IPS DF 19.7 (cell line): ENCODE measurements at places on chromosomes 7 and 10.
A peak's percentile ranks its signal among the peaks of the same experiment; 100 is the strongest.

GRCh38 chr10:4196183-4196582 is 411.2 kb upstream of the KLF6 start:
- DNase-seq, result no peak

GRCh38 chr7:93547716-93548115 is 26.8 kb downstream of the CALCR start:
- no peak for DNase-seq

- no peak for DNase-seq
Measured at GRCh38 chr7:72753781-72754180, 74.2 kb downstream of the TYW1B start.

GRCh38 chr7:21653623-21654022 is 110.8 kb downstream of the DNAH11 start:
- no peak for DNase-seq

DNA sequence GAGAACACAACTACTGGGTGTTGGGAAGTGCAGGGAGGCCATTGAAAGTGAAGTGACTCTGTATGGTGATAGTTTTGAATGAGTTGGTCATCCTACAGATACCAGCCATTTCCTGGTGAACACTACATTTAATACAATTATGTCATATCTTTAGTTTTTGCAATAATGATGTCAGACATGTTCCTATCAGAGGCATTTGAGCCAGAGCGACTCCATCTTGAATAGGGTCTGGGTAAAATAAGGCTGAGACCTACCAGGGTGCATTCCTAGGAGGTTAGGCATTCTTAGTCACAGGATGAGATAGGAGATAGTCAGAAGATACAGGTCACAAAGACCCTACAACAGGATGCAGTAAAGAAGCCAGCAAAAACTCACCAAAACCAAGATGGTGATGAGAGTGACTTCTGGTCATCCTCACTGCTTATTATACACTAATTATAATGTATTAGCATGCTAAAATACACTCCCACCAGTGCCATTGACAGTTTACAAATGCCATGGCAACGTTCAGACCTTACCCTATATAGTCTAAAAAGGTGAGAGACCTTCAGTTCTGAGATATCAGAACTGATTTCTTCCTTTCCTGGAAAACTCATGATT is 28.2 kb downstream of the ADK start:
- no peak for DNase-seq

GRCh38 chr10:4067931-4068561 is 283.0 kb upstream of the KLF6 start:
- DNase-seq, result no peak

GRCh38 chr10:117284716-117285494 is 44.0 kb downstream of the SLC18A2 start:
- no peak for DNase-seq

DNA sequence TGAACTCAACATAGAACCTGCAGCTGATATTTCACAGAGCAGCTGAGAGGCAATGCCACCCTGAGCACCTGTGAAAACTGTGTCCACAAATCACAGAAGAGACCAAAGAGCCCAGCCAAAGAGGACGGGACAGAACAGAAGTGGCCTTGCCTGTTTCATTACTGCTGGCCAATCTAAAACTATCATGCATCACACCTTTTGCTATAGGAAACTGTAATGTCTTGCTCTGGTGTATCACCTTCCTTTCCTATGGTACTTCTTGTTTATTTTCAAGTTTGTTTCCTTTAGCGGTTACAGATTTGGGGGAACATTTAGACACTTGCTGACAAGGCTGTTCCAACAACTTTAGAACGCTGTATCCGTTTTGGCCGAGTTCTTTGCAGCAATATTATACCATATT is 80.3 kb downstream of the PIP4K2A start:
- no peak for DNase-seq

- no peak for DNase-seq
Measured at GRCh38 chr10:50404021-50404773, 152.9 kb upstream of the ASAH2 start.

DNA sequence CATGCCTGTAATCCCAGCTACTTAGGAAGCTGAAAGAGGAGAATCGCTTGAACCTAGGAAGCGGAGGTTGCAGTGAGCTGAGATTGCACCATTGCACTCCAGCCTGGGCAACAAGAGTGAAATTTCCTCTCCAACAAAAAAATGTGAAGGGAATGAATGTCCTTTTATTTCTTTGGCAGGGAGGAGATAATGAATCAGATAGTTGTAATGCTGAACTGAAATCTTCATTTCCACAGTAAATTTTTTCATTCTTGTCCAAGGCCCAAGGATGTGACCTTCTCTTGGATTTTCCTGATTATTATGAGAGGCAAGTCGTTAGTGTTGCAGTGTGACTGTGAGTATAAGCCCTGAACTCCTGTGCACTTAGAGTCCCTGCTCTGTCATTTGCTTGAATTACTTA is 13.6 kb downstream of the STAMBPL1 start:
- DNase-seq, result no peak

DNA sequence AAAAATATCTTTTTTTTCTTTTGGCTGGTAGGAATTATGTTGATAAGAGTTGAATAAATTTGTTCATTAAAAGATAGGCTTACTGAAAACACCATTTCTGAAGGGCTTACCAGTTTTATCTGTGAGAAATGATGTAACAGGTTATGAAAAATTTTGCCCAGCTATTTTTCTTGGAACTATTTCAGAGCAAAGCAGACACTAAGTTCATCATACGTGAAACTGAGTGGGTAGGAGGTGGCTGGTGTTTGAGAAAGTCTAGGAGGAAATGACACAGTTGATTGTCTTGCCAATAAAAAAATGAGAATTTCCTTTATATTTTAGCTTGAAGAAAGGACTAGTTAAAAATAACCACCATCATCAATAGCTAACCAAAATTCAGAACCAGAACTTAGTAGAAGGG is 6.2 kb upstream of the MRC1 start:
- no peak for DNase-seq

- DNase-seq, result no peak
Measured at GRCh38 chr7:156121434-156121833, 309.2 kb upstream of the SHH start.

GRCh38 chr7:73823873-73824592 is 6.8 kb upstream of the CLDN4 start:
- DNase-seq, result no peak

GRCh38 chr7:159195946-159196345 is 51.3 kb upstream of the VIPR2 start:
- no peak for DNase-seq

DNA sequence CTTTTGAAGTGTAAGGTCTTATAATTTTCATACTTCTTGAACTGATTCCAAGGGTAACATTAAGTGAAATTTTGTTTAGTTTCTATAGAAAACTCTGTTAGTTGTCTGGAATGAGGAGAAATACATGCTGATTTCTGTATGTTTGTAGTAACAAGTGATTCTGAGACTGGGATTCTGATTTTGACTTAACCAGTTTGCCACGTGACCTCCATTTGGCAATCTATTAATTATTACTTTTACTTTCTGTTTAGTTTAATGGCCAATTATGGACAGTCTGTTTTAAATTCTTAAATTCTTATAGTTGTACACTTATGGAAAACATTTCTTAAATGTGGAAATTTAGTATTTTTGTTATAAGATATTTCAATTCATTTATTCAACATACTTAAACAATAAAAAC is 163.1 kb downstream of the ADK start:
- no peak for DNase-seq

- DNase-seq, result no peak
Measured at GRCh38 chr10:108450280-108450679, 1285.8 kb upstream of the SORCS1 start.

- no peak for DNase-seq
Measured at GRCh38 chr7:43123457-43123856, 11.0 kb downstream of the HECW1 start.

DNA sequence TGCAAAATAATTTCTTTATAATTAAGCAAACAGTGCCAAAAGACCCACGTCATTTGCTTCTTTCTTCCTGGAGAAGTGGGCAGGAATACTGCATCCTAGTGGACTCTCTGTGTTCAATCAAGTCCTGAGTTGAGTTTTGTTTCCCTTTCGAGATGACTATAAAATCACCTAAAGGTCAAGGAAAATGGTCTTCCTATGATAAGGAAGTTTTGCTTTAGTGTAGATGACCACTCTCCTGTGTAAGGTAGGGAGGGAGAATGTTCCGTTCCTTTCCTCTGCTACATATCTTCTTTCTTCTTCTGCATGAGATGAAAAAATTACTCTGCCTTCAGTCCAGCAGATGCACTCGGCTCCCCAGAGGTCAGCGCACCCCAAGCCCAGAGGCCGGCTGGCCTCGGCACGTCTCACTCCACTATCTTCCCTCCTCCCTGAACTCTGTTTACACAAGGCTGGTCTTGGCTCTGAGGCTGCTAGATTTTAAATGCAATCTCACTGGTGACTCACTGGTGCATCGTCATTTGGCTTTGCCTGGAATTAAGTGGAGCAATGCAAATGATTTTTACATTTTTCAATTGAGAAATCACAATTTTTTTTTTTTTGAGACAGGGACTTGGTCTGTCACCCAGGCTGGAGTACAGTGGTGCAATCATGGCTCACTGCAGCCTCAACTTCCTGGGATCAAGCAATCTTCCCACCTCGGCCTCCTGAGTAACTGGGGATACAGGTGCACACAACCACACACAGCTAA is 18.6 kb upstream of the VDAC2 start:
- DNase-seq, result no peak

DNA sequence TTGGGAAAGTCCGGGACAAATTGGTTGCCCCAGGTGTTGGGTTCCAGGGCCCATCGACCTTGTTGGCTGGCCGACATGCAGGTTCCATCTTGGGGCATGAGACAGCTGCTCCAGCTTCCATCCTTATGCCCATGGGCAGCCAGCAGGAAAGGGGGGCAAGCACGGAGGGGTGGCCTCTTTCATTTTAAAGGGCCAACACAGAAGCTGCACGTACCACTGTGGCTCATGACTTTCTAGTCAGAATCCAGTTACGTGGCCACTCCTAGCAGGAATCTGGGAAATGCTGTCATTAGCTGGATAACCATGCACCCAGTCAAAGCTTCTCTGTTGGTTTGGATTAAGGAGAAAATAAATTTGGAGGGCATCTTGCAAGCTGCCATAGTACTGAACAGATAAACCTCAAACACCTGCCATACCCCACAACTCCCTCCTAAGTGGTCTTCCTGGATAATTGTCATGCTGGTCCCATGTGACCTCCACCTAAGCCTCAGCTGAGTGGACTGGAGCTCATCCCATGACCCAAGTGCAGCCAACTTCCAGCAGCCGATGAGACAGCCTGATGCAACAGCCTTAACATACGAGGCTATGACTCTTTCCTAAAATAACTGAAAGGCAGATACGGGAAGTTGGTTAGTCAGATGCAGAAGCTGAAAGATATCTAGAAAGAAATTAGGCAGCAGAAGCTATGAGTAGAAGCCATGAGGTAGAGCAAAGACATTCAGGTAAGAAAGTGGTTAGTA is 21.4 kb upstream of the GSDME start:
- DNase-seq, result no peak

GRCh38 chr7:151904270-151904669 is 27.4 kb upstream of the PRKAG2 start:
- no peak for DNase-seq

GRCh38 chr7:111320133-111320532 is 229.2 kb downstream of the LRRN3 start:
- no peak for DNase-seq

DNA sequence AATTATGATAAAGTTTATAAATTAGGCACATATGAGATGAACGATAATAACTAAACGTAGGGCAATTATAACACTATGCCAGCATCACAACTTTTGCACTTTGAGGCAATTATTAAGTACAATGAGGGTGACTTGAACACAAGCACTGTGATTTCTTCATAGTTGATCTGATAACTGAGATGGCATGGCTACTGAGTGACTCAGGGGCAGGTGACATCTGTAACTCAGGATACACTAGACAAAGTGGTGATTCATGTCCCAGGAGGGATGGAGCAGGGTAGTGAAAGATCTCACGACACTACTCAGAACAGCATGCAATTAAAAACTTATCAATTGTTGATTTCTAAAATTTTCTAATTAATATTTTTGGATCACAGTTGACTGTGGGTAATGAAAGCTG is 98.3 kb upstream of the ARHGAP21 start:
- no peak for DNase-seq

DNA sequence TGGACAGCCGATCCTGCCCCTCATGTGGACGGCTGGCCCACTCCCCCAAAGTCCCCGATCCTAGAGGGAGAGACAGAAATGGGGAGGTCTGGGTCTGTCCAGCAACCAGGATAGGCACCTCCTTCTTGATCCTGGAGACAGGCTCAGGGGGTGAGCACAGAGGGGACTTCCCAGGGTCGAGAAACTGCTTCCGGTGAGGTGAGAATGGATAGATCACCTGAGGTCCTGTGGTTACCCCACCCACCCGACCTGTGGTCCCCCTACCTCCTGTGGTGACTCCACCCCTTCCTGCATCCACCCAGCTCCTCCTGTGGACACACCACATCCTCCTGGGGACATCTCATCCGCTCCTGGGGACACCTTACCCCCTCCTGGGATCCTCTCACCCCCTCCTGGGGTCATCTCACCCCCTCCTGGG is 27.4 kb upstream of the RASGEF1A start:
- no peak for DNase-seq

- no peak for DNase-seq
Measured at GRCh38 chr7:134882481-134882880, 103.0 kb downstream of the CALD1 start.

DNA sequence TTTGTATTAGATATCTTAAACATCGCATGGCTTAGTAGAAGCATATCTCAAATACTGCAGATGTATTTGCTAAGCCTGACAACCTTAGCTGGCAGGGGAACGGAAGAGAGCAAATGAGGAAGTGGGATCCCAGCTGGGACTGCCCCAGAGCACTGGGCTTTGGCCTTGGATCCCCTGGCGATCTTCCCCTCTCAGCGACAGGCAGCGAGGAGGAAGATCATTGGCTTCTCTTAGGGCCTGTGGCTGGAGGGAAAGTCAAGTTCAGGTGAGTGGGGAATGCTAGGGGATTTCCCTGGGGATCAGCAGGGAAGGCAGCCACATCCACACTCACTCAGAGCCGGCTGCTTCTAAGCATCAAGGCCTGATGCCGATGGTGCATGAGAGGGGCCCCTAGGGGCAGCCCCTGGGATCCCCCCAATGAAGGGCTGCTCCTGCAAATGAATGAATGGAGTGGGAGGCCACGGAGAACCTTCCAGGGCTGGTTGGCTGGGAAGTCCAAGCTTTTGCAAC is 42.0 kb downstream of the LYZL2 start:
- DNase-seq, result no peak

- peak; percentile 9 for DNase-seq
Measured at GRCh38 chr7:113289140-113289740, 170.9 kb upstream of the SMIM30 start.

GRCh38 chr7:150465414-150465813 is 15.0 kb downstream of the GIMAP8 start:
- no peak for DNase-seq
